EL (cell line): ENCODE measurements at places on chromosomes 7 and 10.

DNA sequence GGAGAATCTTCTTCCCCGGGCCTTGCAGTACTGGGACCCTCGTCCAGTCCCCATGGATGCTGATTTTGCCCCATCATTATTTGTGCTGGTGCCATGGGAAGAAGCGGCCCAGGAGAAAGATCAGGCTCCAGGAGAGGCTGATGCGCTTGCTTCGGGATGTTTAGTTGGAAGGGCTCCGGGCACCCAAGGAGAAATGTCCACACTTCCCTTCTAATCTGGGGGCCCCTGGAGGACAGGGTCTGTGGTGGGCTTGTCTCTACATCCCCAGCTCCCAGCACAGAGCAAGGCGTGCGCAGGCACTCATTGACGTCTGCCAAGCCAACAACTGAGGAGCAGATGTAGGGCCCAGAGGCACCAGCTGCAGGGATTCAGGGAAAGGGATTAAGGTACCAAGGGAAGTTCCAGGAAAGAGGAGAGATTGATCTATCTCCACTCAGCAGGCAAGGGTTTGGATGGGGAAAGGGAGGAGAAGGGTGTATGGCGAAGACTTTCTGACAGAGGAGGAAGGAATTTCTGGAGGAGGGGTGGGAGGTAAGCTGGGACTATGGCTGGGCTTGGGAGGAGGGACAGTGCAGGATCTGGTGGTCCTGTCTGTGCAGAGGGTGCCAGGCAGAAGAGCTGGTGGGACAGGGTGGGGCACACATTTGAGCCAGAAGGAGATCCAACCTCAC lies 38.7 kb upstream of the LEP start:
- DNase-seq = no peak

DNA sequence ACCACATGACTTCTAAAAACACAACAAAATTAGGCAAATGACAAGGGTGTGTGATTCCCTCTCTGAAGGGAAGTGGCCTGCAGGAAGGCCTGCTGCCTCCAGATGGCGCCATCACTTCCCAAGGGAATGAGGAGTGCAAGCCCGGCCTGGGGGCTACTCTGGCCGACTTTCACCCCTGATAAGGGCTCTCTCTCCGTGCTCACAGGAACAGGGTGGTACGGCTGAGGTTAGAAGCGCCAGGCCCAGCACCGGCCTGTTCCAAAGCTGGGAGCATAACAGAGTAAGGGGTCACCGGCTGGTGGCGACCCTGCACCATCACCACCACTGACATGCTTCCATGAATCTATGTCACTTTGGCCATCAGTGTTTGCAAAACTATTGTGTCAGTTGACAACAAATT lies 13.1 kb downstream of the RBP3 start:
- DNase-seq = peak; percentile 38

DNA sequence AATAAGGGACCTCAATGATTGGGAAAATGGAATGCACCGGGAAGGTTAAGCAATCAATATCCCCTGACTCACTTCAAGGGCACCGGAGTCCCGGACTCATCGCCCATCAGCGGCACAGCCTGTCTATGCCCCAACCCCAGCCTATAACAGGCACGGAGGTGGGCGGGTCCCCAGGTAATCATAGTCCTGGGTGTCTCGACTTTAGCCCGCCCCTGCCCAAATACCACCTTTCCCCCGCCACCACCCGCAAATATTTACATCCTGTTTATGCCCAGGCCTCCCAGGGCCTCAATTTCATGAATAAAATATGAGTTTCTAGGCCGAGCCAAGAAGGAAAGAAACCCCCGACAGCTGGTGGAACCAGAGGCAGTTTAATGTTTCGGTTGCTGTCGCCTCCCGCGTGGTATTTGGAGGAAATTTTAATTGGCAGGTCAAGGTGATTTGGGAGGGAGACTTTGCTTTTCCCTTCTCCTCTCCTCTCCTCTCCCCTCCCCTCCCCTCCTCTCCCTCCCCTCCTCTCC lies 15.6 kb upstream of the RFC2 start:
- DNase-seq = peak; percentile 69

- DNase-seq = no peak
Measured at GRCh38 chr7:142934056-142934455, 510 bp upstream of the TRPV5 start.

GRCh38 chr10:29112827-29113615 lies 175.8 kb upstream of the LYZL1 start:
- DNase-seq = no peak

DNA sequence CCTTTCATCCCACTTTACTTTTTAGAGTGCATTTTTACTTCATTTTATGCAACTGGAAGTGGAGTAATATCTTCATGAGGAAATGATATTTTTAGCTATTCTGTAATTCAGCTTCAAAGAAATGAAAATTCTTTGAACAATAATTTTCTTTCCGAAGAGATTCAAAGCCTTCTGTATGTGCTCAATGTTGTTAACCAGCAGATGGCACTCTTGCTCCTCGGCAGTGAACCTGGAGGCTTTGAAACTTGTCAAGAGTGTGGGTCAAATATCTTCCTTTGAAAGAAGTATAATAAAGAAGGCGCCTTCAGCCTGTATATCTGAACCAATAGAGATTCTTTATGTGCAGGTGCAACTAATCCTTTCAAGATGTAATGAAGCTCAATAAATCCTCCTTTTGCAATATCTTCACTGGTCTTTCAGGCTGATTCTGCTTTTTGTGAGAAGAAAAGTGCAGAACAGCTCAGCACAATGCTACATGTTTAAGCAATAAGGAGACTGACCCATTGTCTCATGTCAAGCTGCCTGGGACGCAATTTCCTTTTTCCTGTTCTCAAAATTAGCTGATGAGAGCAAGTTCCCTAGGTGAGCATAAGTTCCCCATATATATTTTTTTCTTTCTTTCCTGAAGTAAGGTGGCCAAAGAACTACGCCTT lies 258.4 kb downstream of the SEMA3A start:
- peak; percentile 73 for DNase-seq

- no peak for DNase-seq
Measured at GRCh38 chr7:129045682-129046081, 9.2 kb downstream of the TNPO3 start.

GRCh38 chr10:11687357-11687771 lies 54.8 kb upstream of the ECHDC3 start:
- DNase-seq = peak; percentile 8

- no peak for DNase-seq
Measured at GRCh38 chr7:103073989-103074518, 542 bp downstream of the FBXL13 start.

DNA sequence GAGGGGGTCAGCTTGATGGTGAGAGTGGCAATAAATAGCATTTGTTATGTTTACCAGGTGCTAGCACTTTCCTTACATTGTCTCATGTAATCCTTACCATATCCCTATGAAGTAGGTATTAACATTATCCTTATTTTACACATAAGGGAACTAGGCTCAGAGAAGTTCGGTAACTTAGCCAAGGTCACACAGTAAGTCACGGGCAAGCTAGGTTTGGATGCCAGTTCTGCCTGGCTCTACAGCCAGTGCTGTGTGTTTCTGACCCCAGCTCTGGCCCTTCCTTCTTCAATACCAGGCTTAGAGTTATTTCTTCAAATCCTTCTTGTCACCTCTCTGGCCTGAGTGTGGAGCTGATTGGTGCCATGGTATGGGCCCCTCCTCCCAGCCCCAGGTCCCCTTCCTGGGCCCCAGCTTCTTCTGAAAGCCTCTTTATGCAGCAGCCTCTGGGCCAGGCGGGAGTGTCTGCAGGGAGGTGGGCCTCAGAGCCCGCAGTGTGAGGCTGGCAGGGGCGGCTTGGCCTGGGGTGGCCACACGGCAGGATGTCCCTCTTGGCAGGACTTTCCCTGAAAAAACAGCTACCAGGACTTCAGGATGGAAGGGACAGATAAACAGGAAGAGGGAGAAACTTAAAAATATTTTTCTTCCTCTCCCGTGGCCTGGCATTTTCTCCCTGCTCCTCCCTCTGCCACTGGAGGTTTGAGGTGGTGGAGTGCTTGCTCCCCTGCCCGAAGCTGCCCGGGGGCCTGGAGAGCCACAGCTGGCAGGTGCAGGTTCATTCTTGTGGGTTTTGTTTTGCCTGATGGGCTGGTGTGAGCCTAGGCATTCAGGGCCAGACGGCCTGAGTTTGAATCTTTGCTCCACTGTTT lies 20.6 kb downstream of the PALD1 start:
- no peak for DNase-seq

- peak; percentile 65 for DNase-seq
Measured at GRCh38 chr7:132966754-132967469, 115.0 kb downstream of the CHCHD3 start.

- DNase-seq = peak; percentile 5
Measured at GRCh38 chr10:90621577-90621976, 236.3 kb downstream of the HTR7 start.

DNA sequence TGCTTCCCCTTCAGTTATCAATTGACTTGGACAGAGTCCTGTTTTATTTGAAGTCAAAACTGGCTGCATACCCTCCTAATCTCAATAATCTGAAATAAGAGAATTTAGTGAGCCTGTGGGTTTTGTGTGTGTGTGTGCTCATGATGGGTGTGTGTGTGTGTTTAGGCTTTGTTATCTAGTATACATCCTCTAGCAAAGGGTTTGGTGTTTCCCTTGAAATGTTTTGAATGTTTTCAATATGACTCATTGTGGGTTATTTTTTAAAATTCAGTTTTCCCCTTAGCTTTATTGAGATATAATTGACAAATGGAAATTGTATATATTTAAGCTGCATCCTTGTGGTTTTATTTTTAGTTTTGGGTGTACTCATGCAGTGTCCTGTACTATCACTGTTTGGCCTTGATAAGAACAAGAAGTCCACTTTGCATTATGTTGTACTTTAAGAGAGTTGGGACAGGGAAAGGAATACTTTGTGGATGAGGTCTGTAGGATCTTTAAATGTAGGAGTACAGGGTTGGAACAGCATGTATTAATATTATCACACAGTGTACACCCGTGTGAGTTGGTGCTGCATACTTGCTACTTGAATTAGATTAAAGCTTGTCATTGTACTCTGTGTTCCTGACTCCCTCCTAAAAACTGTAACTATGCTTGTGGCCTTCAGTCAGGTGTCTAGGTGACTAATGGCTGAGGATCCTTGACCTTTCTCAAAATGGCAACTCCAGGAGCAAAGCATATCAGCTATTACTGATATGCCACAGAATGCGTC lies 58.3 kb downstream of the VCL start:
- DNase-seq = peak; percentile 83

DNA sequence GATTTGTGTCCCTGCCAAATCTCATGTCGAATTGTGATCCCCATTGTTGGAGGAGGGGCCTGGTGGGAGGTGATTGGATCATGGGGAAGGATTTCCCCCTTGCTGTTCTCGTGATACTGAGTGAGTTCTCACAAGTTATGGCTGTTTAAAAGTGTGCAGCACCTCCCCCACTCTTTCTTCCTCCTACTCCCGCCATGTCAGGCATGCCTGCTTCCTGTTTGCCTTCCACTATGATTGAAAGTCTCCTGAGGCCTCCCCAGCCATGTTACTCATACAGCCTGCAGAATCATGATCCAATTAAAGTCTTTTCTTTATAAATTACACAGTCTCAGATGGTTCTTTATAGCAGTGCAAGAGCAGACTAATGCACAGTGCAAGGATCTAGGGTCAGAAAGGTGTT lies 75.4 kb downstream of the CALD1 start:
- peak; percentile 33 for DNase-seq

DNA sequence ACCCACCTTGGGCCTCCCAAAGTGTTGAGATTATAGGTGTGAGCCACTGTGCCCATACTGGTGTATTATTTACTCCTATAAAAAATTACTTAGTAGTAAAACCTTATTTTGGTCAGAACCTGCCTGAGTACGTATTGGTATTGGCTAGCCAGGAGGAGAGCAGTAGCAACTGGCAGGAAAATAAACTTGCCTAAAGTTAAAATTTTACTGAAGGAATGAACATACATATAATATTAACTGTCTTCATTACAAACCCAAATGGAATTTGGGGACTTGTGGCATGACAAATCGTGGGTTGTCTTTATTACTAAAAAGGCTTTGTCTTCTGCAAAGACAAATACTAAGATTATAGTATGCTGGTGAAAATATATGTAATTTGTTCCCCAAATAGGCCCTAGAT lies 8.4 kb downstream of the RAB18 start:
- peak; percentile 42 for DNase-seq

DNA sequence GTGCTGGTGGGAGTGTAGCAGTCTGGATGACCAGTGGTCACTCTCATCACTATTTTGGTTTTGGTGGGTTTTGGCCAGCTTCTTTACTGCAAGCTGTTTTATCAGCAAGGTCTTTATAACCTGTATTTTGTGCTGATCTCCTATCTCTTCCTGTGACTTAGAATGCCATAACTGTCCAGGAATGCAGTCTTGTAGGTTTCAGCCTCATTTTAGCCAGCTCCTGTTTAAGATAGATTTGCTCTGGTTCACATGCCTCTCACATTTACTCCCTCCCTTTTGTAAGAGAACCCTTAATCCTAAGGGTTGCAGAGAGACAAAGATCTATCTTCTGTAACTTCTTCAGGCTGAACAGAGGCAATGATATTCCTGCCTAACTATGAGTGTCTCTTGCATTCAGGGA lies 51.2 kb upstream of the INHBA start:
- no peak for DNase-seq

GRCh38 chr7:143929224-143929920 lies 5.7 kb upstream of the OR2F2 start:
- no peak for DNase-seq

- DNase-seq = no peak
Measured at GRCh38 chr7:108201766-108202165, 71.6 kb upstream of the LAMB4 start.
